ENCODE measurements at places on chromosomes 12 and 14.
A peak's percentile ranks its signal among the peaks of the same experiment; 100 is the strongest.

- DNase-seq, result no peak
These were observed 3.8 kb downstream of the ZBTB42 start for GRCh38 chr14:104804481-104805325.

DNA sequence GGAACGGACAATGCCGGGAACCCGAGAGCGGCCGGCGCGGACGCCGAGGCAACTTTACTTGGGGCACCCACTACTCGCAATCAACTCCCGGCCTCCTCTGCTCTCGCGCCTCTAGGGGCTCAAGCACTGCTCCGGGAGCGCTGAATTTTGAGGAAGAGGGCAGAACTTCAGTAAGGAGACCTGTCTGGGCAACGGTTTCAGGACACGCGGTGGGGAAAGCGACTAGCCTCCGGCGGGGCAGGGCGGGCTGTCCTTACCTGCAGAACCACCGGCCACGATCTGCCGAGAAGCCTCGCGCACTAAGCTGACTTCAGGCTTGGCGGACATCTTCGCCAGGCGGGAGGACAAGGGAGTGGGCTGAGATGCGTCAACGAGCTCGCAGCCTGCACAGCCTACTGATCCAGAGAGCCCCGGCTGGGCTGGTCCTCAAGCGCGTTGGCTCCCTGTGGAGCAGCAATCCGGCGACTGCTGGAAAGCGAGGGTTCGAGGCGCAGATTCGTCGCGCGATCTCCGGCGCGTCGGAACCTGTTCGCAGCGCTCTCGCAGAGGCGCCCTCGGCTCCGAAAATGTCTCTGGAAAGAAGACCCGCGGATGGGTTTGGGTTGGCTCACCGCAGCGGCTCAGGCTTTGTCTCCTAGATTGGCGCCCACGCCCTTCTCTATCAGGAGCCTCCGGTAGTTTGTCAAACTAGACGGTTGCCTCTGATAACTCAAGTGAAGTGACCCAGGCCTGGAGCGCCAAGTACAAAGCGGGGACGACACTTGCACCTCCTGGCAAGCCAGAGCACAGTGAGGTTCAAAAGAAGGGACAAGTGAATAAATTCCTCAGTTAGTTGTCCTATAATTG is at the start of gene SLC25A21:
Gene SLC25A21 (minus strand): TSS at position 583 of the 846 bp plus-strand sequence.
- DNase-seq, result no peak

GRCh38 chr12:75260316-75260715 is 50.7 kb upstream of the KCNC2 start:
- peak; percentile 1 for DNase-seq

DNA sequence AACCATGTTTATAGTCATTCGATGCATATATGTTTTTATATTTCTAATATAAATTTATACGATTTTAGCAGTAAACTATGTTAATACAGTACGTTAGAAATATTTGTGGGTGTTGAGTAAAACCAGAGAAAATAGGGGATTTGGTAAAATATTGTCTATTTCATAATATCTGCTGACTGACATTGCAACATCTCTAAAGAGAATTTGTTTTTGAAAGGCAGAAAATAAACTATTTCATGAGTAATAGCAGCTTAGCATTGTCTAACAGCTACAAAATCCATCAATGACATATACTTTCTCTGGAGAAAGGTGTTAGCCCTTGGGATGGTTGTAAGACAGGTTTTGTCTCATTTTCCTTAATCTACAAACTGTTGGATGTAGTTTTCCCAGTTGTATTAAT is 144.9 kb downstream of the PDE3A start:
- no peak for DNase-seq

- DNase-seq, result peak; percentile 98
These were observed at the start of gene PRKAG1 for GRCh38 chr12:49018261-49019119. TSS of gene PRKAG1 (minus strand) at chr12:49018776. CDS start at chr12:49018740, 36 bp downstream.
